Thoracic aorta endothelial cell (primary cell): ENCODE measurements at places on chromosomes 2 and 18. TPM values are rescaled to one million over a fixed set of nuclear protein-coding genes. Genes with fewer than 3 reads are reported as not detected.

Gene CRYGD
- not detected in 2 replicates for total RNA-seq

Gene SIX3
- not detected in 2 replicates for total RNA-seq

Gene REG3G
- not detected in 2 replicates for total RNA-seq

Gene ACKR3
- 12.4 and 14.8 TPM in 2 replicates for total RNA-seq

Gene EFHD1
- total RNA-seq = 0.13 TPM in 1 of 2 replicates, not detected in the other

Gene CYS1
- 0.07 TPM in 1 of 2 replicates, not detected in the other for total RNA-seq

Gene BBS5
- 5.1 and 6.3 TPM in 2 replicates for total RNA-seq

Gene AQP4
- not detected in 2 replicates for total RNA-seq

Gene DYTN
- total RNA-seq = not detected in 2 replicates

Gene PDE11A
- 0.14 and 0.27 TPM in 2 replicates for total RNA-seq

Gene CBLN2
- 0.07 and 0.27 TPM in 2 replicates for total RNA-seq

Gene CHRNG
- total RNA-seq = not detected in 2 replicates

Gene ZNF385B
- not detected in 2 replicates for total RNA-seq

Gene ALPI
- total RNA-seq = not detected in 2 replicates

Gene RBM43
- 6.3 and 6.8 TPM in 2 replicates for total RNA-seq

Gene ANTXR1
- total RNA-seq = 7.4 and 20.6 TPM in 2 replicates

Gene SRD5A2
- under 0.01 TPM in 1 of 2 replicates, not detected in the other for total RNA-seq

Gene PDCD1
- not detected in 2 replicates for total RNA-seq

Gene VAPA
- 378 and 388 TPM in 2 replicates for total RNA-seq

Gene SEPTIN10
- total RNA-seq = 156 and 185 TPM in 2 replicates

Gene HOXD11
- not detected in 2 replicates for total RNA-seq

Gene CPO
- not detected in 2 replicates for total RNA-seq

Gene PSTPIP2
- total RNA-seq = 4.7 and 12.9 TPM in 2 replicates

Gene LBX2
- 3.2 and 3.5 TPM in 2 replicates for total RNA-seq

Gene DPP10
- not detected in 2 replicates for total RNA-seq

Gene VWA3B
- 0.07 TPM in 1 of 2 replicates, not detected in the other for total RNA-seq

Gene APCDD1
- total RNA-seq = 0.36 and 0.53 TPM in 2 replicates

Gene CNRIP1
- total RNA-seq = 67.6 and 77.0 TPM in 2 replicates

Gene ANKRD30B
- total RNA-seq = not detected in 2 replicates

Gene PAX8
- total RNA-seq = 0.13 and 0.43 TPM in 2 replicates

Gene NOTO
- total RNA-seq = not detected in 2 replicates

Gene C2orf80
- not detected in 2 replicates for total RNA-seq

Gene SMIM21
- total RNA-seq = not detected in 2 replicates

Gene UGT1A3
- not detected in 2 replicates for total RNA-seq

Gene PSD4
- 0.14 and 0.27 TPM in 2 replicates for total RNA-seq

Gene KCNS3
- 0.53 and 3.0 TPM in 2 replicates for total RNA-seq

Gene NCL
- total RNA-seq = 378 and 414 TPM in 2 replicates

Gene LRRC30
- not detected in 2 replicates for total RNA-seq

Gene RGPD8
- total RNA-seq = 28.8 and 34.3 TPM in 2 replicates

Gene TSN
- total RNA-seq = 80.1 and 81.8 TPM in 2 replicates

Gene TSPYL6
- total RNA-seq = not detected in 2 replicates

Gene IL1F10
- total RNA-seq = not detected in 2 replicates

Gene TUBA3E
- not detected in 2 replicates for total RNA-seq

Gene ARHGEF4
- under 0.01 TPM in 1 of 2 replicates, not detected in the other for total RNA-seq

Gene ZNF516
- total RNA-seq = 12.0 and 14.4 TPM in 2 replicates

Gene SLC9A4
- total RNA-seq = not detected in 2 replicates

Gene PNO1
- total RNA-seq = 23.8 and 24.6 TPM in 2 replicates

Gene TCF23
- not detected in 2 replicates for total RNA-seq

Gene FBXO41
- 0.66 and 1.7 TPM in 2 replicates for total RNA-seq

Gene CCDC68
- 3.0 and 6.4 TPM in 2 replicates for total RNA-seq

Gene ELOA2
- not detected in 2 replicates for total RNA-seq

Gene CRYBA2
- not detected in 2 replicates for total RNA-seq

Gene SCTR
- total RNA-seq = not detected in 2 replicates

Gene DES
- not detected in 2 replicates for total RNA-seq

Gene C2orf76
- 11.3 and 14.1 TPM in 2 replicates for total RNA-seq
